ENCODE measurements at places on chromosomes 7 and 10. TPM values are rescaled to one million over a fixed set of nuclear protein-coding genes. Genes with fewer than 3 reads are reported as not detected.
A peak's percentile ranks its signal among the peaks of the same experiment; 100 is the strongest.

GRCh38 chr10:116371737-116372136 is 47.5 kb downstream of the CCDC172 start:
- H3K27me3 ChIP-seq, result no peaks in the 10 kb centered on the region
- no peak overlapping the region for H3K4me3 ChIP-seq
- no peak for DNase-seq
- H3K27ac ChIP-seq, result no peak overlapping the region
- no peaks in the 10 kb centered on the region for H3K4me1 ChIP-seq

DNA sequence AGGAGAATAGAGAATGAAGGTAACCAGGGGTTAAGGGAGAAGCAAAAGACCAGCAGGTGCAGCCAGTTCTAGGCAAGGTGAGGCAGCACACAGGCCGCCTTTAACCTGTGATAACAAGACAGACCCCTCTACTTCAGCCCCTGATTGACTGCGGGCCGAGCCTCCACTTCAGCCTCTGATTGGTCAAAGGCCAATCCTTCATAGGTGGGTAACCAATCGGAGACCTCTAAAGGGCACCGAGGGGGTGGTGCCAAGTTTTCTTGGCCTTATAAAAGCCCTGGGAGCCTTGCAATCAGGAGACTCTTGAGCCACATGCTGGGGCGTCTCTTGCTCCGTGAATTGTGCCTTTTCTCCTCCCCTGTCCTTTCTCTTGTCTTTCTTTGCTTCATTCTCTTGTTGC is 98.8 kb downstream of the ELFN1 start:
- DNase-seq, result no peak
- H3K4me3 ChIP-seq, result no peak overlapping the region
- H3K4me1 ChIP-seq, result no peaks in the 10 kb centered on the region
- H3K27ac ChIP-seq, result no peak overlapping the region
- no peaks in the 10 kb centered on the region for H3K27me3 ChIP-seq

The DLX5 gene
- 4.7 TPM for total RNA-seq

The SEMA3A gene
- 1.7 TPM for total RNA-seq

- H3K36me3 ChIP-seq, result no peaks in the 10 kb centered on the region
- DNase-seq, result no peak
- peaks cover 2% of the 10 kb centered on the region for H3K4me1 ChIP-seq
- H3K4me3 ChIP-seq, result no peak overlapping the region
- H3K27me3 ChIP-seq, result no peaks in the 10 kb centered on the region
- H3K27ac ChIP-seq, result no peak overlapping the region
These were observed 333.8 kb downstream of the GALNT17 start for GRCh38 chr7:71465741-71466189.

GRCh38 chr10:5833814-5834213 is 20.6 kb upstream of the GDI2 start:
- no peak overlapping the region for H3K27ac ChIP-seq
- H3K27me3 ChIP-seq, result no peaks in the 10 kb centered on the region
- H3K36me3 ChIP-seq, result no peaks in the 10 kb centered on the region

GRCh38 chr7:49666764-49667163 is 106.7 kb upstream of the VWC2 start:
- no peak overlapping the region for H3K27ac ChIP-seq
- no peak for DNase-seq
- no peak overlapping the region for H3K4me3 ChIP-seq
- H3K27me3 ChIP-seq, result no peaks in the 10 kb centered on the region

GRCh38 chr10:29184205-29185000 is 104.5 kb upstream of the LYZL1 start:
- no peaks in the 10 kb centered on the region for H3K27me3 ChIP-seq
- no peak for DNase-seq
- H3K4me3 ChIP-seq, result no peak overlapping the region
- no peaks in the 10 kb centered on the region for H3K36me3 ChIP-seq

- H3K4me3 ChIP-seq, result no peak overlapping the region
- DNase-seq, result peak; percentile 53
- H3K36me3 ChIP-seq, result no peaks in the 10 kb centered on the region
- no peak overlapping the region for H3K27ac ChIP-seq
- H3K27me3 ChIP-seq, result no peaks in the 10 kb centered on the region
These were observed 12.4 kb downstream of the GNAT3 start for GRCh38 chr7:80499350-80499953.

- no peak overlapping the region for H3K27ac ChIP-seq
- H3K27me3 ChIP-seq, result no peaks in the 10 kb centered on the region
- H3K4me1 ChIP-seq, result no peaks in the 10 kb centered on the region
- no peak overlapping the region for H3K4me3 ChIP-seq
- H3K36me3 ChIP-seq, result no peaks in the 10 kb centered on the region
- DNase-seq, result no peak
These were observed 755.4 kb downstream of the GRID1 start for GRCh38 chr10:85611093-85611740.

DNA sequence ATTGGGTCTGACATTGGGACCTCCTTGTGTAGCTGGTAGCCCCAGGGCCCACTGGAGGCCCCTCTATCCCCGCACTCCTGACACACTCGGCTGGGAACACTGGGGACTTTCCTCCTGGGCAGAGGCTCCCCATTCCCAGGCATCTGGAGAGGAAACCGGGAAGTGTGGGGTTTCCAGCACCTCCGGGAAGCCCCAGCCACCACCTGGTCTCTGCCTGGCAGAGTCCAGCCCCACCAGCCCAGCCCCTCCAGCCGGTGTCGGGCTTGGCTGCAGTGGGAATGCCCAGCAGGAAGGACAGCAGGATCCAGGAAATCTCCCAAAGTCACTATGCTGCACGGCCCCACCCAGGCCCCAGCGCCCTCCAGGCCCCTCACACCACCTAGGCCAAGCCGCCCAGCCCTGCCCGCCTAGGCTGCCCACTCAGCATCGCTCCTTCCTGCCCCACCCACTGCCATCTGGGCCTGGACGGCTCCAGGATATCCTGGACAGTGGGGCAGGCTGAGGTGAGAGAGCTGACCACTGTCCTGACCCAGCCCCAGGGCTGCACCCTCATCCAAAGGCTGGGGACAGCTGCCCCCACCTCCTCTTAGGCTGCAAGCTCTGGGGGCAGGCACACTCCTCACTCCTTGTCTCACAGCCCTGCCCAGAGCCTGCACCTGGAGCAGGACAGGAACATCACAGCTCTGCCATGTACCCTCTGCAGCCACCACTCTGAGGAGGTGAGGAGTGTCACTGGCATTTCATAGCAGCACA is 11.8 kb downstream of the RASGEF1A start:
- H3K4me3 ChIP-seq, result no peak overlapping the region
- H3K27ac ChIP-seq, result no peak overlapping the region
- peak; percentile 27 for DNase-seq
- no peaks in the 10 kb centered on the region for H3K27me3 ChIP-seq
- H3K36me3 ChIP-seq, result no peaks in the 10 kb centered on the region

The UNCX gene
- not detected for total RNA-seq

- H3K27me3 ChIP-seq, result no peaks in the 10 kb centered on the region
- no peaks in the 10 kb centered on the region for H3K36me3 ChIP-seq
- H3K27ac ChIP-seq, result no peak overlapping the region
- no peak overlapping the region for H3K4me3 ChIP-seq
These were observed 6.0 kb downstream of the TSC22D4 start for GRCh38 chr7:100472854-100473499.

DNA sequence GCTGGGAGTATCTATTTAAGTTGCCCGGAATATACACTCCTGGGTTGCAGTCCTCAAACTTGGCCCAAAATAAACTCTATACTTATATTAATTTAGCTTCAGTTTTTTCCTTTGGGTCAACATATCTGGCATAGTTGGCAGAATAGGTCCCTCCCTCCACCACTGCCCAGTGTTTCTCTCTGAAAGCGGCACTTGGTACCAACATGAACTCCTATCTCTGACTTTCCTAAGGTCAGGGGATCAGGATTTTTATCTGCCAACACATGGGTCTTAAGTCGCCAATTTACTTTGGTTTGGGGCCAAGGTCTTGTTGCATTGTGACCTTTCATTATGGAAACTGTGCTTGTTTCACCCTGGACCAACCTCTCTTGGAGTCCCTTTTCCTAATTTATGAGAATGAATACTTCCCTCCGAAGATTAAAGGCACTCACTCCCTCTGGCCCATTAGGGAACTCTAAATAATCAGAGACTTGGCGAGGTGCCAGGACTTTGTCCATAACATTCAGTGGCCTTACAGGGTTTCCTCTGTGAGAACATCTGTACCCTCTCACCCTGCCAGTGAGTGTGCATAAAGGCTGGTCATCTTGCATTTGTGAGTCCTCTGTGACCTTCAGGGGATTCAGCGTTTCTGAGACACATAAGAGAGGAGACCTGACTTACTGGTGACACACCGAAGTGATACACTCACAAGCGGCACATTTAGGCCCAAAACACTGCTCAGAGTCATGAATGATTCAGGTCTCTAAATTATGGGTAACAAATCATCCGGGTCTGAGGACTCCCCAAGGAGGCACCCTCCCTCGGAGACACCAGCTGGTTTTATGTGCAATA is 19.7 kb upstream of the FKBP9 start:
- H3K27me3 ChIP-seq, result no peaks in the 10 kb centered on the region
- no peak overlapping the region for H3K27ac ChIP-seq
- DNase-seq, result peak; percentile 62
- no peaks in the 10 kb centered on the region for H3K36me3 ChIP-seq

The CNPY1 gene
- not detected for total RNA-seq

The APBB1IP gene
- 1.1 TPM for total RNA-seq

- DNase-seq, result no peak
- H3K4me3 ChIP-seq, result no peak overlapping the region
- H3K27me3 ChIP-seq, result no peaks in the 10 kb centered on the region
- H3K36me3 ChIP-seq, result no peaks in the 10 kb centered on the region
- no peak overlapping the region for H3K27ac ChIP-seq
These were observed 110.5 kb upstream of the HABP2 start for GRCh38 chr10:113442336-113442735.

- no peaks in the 10 kb centered on the region for H3K4me1 ChIP-seq
- no peak for DNase-seq
- H3K4me3 ChIP-seq, result no peak overlapping the region
- H3K27me3 ChIP-seq, result no peaks in the 10 kb centered on the region
These were observed 12.7 kb upstream of the MIOS start for GRCh38 chr7:7554021-7554432.

- H3K4me1 ChIP-seq, result peaks cover 10% of the 10 kb centered on the region
- no peaks in the 10 kb centered on the region for H3K36me3 ChIP-seq
- H3K4me3 ChIP-seq, result peak overlapping the region; percentile 99
- peak overlapping the region; percentile 96 for H3K27ac ChIP-seq
- DNase-seq, result no peak
These were observed 503 bp upstream of the TRIP6 start for GRCh38 chr7:100866729-100867039.

The PI4K2A gene
- total RNA-seq, result 18.0 TPM

DNA sequence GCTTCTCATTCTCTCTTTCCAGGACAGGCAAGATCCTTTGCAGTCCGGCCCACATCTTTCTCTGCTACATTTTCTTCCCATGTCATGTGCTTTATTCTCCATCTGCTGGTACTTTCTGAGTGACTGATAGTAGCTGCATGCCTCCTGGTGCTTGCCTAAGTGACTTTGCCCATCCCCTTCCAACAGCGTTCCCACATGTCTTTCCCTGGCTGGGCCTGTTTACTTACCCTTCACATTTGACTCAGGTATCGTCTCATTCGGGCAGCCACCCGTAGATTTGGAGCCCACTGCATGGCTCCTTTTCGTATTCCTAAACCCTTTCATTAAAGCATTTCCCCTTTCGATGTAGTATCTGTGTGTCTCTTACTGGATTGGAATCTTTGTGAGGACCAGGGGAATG is 24.6 kb downstream of the TYW1 start:
- no peak for DNase-seq
- no peak overlapping the region for H3K27ac ChIP-seq
- H3K27me3 ChIP-seq, result no peaks in the 10 kb centered on the region
- H3K36me3 ChIP-seq, result no peaks in the 10 kb centered on the region
- H3K4me3 ChIP-seq, result no peak overlapping the region

The PARG gene
- total RNA-seq, result 17.6 TPM

The CCDC146 gene
- total RNA-seq, result 14.8 TPM

DNA sequence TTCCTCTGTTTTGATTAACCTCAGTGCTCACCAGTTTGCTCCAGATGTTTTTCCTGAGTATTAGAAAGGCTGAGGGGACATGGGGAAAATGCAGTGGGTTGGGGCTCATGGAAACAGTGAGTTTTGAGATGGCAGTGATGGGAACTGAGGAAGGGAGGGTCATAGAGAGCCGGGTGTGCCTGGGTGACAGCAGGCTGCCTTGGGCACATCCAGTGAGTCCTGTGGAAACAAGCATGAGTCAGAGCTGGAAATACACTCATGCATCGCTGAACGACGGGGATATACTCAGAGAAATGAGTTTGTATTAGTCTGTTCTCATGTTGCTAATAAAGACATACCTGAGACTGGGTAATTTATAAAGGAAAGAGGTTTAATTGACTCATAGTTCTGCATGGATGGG is 202.2 kb downstream of the TMEM178B start:
- no peak for DNase-seq
- H3K36me3 ChIP-seq, result no peaks in the 10 kb centered on the region
- no peaks in the 10 kb centered on the region for H3K27me3 ChIP-seq
- H3K4me3 ChIP-seq, result no peak overlapping the region

The TWIST1 gene
- total RNA-seq, result 2.7 TPM

DNA sequence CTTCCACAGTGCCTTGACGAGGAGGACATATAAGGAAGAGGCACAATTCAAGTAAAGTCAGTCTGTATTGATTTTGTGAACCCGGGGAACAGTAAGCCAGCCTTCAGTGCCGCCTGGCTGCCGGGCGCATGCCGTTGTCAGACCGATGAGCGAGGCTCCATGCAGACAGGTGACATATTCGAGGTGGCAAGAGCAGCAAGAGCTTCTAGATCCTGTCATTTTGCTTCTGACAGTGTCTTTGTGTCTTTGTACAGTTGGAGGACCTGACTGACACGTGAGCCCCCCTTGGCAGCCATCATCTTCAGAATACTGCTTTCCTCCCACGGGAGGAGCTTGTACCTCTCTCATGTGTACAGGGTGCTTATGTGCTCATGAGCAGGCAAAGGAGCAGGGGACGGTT is 387.5 kb upstream of the GALNT17 start:
- H3K4me3 ChIP-seq, result no peak overlapping the region
- H3K4me1 ChIP-seq, result peaks cover 11% of the 10 kb centered on the region
- H3K27me3 ChIP-seq, result no peaks in the 10 kb centered on the region
- H3K27ac ChIP-seq, result no peak overlapping the region
- H3K36me3 ChIP-seq, result no peaks in the 10 kb centered on the region
- DNase-seq, result no peak

The DNAH11 gene
- 3.6 TPM for total RNA-seq

DNA sequence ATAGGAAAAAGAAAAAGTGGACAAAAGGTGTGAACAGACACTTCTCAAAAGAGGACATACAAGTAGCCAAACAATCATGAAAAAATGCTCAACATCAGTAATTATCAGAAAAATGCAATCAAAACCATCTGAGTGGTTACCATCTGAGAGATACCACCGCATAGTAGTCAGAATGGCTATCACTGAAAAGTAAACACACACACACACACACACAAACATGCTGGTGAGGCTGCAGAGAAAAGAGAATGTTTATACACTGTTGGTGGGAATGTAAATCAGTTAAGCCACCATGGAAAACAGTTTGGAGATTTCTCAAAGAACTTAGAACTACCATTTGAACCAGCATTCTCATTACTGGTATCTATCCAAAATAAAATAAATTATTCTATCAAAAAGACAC is 145.7 kb downstream of the CYP26A1 start:
- no peaks in the 10 kb centered on the region for H3K27me3 ChIP-seq
- no peak overlapping the region for H3K27ac ChIP-seq
- no peak for DNase-seq
- no peak overlapping the region for H3K4me3 ChIP-seq
- no peaks in the 10 kb centered on the region for H3K36me3 ChIP-seq
- H3K4me1 ChIP-seq, result no peaks in the 10 kb centered on the region

- peak; percentile 30 for DNase-seq
- H3K4me3 ChIP-seq, result no peak overlapping the region
- H3K27ac ChIP-seq, result no peak overlapping the region
- no peaks in the 10 kb centered on the region for H3K27me3 ChIP-seq
- H3K36me3 ChIP-seq, result no peaks in the 10 kb centered on the region
- H3K4me1 ChIP-seq, result peaks cover 17% of the 10 kb centered on the region
These were observed 17.5 kb downstream of the INPP5A start for GRCh38 chr10:132554991-132555647.

The TMEM196 gene
- not detected for total RNA-seq
